CD4-positive, alpha-beta T cell treated with Interleukin-17A for 1 hour (primary cell): ENCODE measurements at places on chromosomes 2 and 18.

DNA sequence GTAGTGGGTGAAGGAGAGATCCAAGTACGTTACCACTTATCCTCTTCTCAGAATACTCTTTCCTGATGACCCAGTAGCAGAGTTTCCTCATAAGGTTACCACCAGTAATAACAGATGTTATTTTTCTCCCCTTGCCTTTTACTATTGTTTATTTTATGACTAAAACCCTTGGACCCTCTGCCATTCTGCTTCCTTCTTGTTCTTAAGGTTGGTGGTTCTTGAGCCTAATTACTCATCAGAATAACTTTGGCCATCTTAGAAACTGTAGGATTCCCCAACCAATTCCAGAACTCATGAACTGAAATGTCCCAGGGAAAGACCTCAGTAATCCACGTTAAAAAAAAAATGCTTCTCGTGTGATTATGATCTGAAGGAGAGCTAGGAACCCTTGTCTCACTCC is 64.9 kb downstream of the CHST9 start:
- DNase-seq = no peak

DNA sequence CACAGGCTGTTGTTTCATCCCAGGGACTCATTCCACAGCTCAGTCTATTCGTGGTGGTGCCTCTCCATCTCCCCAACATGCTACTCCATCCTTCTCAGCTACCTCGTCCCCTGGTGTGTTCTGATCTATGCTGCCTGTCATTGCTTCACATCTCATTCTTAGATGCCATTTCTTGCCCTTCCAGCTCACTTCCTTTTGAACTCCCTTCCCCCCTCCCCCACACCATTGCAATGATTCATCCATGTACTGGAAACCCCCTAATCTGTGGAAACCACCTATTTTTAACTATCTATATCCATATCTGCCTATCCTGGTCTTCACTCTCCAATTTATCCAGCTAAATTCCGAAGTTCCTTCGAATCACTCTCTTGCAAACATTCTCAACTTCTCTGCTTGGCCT is 65.7 kb upstream of the PARD3B start:
- DNase-seq = no peak

DNA sequence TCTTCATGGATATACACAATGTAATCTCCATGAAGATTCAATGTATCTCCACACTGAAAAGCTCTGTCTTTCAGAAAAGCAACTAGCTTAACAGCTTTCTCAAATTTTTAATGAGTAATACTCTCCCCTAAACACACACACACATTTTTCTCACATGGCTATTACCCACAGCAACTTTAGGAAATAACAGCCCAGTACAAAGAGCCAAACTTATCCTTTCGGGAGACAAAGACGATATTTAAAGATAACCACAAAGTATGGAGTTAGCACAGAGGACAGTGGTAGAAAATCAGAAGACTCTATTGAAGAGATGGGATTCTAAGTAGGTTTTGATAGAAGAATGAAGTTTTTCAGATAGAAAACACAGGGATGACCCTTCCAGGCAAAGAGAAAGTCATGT is 394.9 kb upstream of the TRIB2 start:
- DNase-seq = no peak

- DNase-seq = no peak
Observed at GRCh38 chr2:232367591-232368233, 10.8 kb upstream of the ALPP start.

- DNase-seq = no peak
Observed at GRCh38 chr2:163729636-163730273, 6.1 kb downstream of the FIGN start.

GRCh38 chr2:43384143-43384542 is 157.7 kb upstream of the ZFP36L2 start:
- no peak for DNase-seq

GRCh38 chr2:72995430-72996116 is 75.9 kb downstream of the SFXN5 start:
- DNase-seq = no peak

GRCh38 chr2:164655750-164656149 is 34.5 kb upstream of the GRB14 start:
- no peak for DNase-seq

DNA sequence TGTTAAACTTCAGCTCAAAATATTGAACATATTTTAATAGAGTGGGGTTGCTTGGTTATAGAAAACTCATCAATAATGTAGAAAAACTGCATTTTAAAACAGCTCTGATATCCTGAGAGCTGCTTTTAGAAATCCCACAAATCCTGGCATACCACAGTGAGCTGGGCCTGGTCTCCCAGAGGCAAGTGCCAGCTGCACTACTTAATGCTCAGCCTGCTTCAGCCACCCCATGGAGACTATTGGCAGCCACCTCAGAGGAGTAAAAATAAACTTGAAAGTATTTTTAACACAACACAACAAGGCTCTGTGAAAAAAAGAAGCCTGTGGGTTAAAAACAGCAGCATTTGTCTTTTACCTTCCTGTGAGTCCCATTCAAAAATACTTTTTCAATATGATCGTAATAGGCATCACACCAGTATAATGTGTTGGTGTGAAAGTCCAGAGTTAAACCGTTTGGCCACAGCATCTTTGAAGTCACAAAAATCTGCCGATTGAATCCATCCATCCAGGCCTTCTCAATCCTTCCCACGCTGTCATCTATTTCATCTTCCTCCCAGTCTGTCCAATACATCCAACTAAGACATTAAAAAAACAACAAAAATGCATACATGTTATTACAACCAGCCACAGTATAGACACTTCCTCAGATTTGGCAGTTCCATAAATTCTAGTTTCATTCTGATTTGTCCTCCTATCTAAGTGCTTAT is 1115.3 kb downstream of the LRP1B start:
- no peak for DNase-seq

GRCh38 chr2:3244486-3244885 is 133.1 kb downstream of the EIPR1 start:
- DNase-seq = no peak
